ENCODE measurements at places on chromosomes 7 and 10. TPM values are rescaled to one million over a fixed set of nuclear protein-coding genes. Genes with fewer than 3 reads are reported as not detected.

DNA sequence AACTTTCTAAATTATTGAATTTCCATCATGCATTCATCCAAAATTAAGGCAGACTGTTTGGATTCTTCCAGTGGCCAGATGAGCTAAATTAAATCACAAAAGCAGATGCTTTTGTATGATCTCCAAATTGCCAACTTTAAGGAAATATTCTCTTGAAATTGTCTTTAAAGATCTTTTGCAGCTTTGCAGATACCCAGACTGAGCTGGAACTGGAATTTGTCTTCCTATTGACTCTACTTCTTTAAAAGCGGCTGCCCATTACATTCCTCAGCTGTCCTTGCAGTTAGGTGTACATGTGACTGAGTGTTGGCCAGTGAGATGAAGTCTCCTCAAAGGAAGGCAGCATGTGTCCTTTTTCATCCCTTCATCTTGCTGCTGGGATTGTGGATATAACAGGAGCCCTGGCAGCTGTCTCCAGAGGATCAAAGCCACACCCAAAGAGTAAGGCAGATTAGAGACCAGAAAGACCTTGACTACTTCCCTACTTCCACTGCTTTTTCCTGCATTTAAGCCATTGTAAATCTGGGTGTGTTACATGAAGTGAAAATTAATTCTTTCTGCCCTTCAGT lies 8.2 kb upstream of the CFAP69 start:
- H3K4me1 ChIP-seq = no peaks in the 10 kb centered on the region

AKR1C1 gene
- 73.8 TPM for total RNA-seq

- no peak for DNase-seq
- H3K27ac ChIP-seq = no peak overlapping the region
Measured at GRCh38 chr7:55104712-55105433, 86.1 kb downstream of the EGFR start.

- DNase-seq = no peak
- no peaks in the 10 kb centered on the region for H3K4me1 ChIP-seq
- H3K27me3 ChIP-seq = no peaks in the 10 kb centered on the region
- H3K4me3 ChIP-seq = no peak overlapping the region
Measured at GRCh38 chr10:100101192-100102076, 19.8 kb upstream of the CPN1 start.

SUN3 gene
- not detected for total RNA-seq

Measured in thyroid gland (tissue), 4 donors.